ENCODE measurements at places on chromosomes 1 and 21.
A peak's percentile ranks its signal among the peaks of the same experiment; 100 is the strongest.

- no peak for DNase-seq
These were observed 52.1 kb downstream of the C4BPA start for GRCh38 chr1:207156095-207156494.

GRCh38 chr1:239893127-239893731 is 198.5 kb upstream of the FMN2 start:
- no peak for DNase-seq

GRCh38 chr1:224497714-224498573 is 63.3 kb upstream of the WDR26 start:
- DNase-seq: peak; percentile 40

DNA sequence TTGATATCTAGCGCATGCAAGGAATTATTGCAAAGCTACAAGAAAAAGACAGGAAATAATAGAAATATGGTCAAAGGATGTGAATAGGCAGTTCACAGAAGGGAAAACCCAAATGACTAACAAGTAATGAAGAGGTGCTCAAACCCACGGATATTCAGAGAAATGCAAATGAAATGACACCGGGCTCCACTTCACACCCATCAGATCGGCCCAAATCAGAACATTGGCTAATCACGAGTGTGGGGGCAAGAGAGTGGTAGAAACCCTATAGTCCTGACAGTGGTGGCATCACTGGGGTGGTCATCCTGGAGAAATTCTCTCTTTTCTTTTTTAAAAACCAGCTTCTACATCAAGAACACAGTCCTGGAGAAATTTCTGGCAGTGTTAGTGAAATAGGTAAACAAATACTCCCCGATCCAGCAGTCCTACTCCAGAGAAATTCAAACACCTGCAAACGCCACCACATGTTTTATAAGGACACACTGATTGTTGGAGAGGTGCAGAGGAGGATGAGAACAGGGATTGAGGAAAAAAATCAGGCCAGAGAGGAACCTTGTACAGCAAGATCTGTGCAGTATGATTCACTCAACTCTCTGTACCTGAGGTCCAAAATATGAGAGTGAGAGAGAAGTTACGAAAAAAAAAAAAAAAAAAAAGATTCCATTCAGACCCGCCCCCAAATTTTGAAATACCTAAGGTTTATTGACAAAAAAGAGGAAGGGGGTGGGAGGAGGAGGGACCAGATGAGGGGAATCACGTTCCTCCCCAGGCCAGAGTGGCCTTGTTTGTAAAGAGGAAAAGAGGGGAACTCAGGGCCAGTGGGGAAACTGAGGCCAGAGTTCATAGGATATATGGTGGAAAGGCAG is 9.2 kb upstream of the TNFRSF1B start:
- DNase-seq: no peak

GRCh38 chr1:15833842-15834405 is 13.6 kb upstream of the SPEN start:
- DNase-seq: no peak

DNA sequence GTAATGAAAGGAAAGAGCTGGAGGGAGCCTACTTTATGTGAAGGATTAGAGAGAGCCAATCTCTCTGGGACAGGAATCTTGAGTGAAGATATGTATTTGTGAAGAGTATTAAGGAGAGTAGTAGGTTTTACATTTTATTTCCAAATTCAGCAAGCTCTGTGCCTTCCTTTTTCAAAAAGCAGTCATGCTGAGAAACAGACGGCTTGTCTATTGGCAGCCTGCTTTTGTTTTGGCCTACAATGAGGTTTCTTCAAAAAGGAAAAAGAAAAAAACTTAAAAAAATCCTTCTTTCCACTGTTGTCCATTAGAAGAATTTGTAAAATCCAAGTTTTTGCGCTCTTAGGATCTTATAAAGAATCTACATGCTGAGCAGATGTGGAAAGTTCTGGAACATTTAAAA is 103.6 kb upstream of the PTGFR start:
- DNase-seq: no peak

- no peak for DNase-seq
These were observed 34.9 kb upstream of the TACSTD2 start for GRCh38 chr1:58611861-58612385.

DNA sequence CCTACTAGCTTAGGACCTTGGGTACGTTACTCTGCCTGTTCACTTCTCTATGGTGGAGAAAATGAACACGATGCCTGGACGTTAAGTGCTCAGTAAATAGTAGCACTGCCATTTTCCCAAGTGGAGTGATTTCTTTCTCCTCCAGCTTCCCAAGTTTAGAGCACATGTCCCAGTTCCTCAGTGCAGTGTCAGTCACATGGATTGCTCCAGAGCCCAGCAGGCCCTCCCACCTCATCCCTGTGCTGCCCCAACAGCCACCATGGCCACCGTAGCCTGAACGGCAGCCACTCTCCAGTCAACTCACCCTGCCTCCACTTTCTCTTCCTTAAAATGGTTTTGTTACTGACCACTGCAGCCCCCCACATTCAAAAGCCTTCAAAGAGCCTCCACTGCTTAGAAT is 8.5 kb downstream of the STMN1 start:
- no peak for DNase-seq

- peak; percentile 58 for DNase-seq
These were observed 26.1 kb downstream of the UBE2T start for GRCh38 chr1:202315576-202316168.

GRCh38 chr1:79310609-79311008 is 304.1 kb upstream of the ADGRL4 start:
- DNase-seq: no peak

DNA sequence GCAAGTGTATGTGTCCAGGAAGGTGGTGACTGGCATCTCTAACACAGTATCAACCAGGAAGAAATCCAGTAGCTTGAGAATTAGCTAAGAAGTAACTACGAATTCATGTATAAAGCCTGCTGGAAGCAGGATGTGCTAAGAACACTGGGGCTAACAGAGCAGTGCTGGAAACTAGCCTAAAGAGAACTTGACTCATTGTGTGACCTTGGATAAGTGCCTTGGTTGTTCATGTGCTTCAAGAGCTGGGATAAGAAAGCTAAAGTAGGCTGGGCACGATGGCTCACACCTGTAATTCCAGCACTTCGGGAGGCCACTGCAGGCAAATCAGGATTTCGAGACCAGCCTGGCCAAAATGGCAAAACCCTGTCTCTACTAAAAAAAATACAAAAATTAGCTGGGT is 186.9 kb downstream of the RRAGC start:
- no peak for DNase-seq

- DNase-seq: no peak
These were observed 62.4 kb upstream of the IGSF21 start for GRCh38 chr1:18045203-18045602.

DNA sequence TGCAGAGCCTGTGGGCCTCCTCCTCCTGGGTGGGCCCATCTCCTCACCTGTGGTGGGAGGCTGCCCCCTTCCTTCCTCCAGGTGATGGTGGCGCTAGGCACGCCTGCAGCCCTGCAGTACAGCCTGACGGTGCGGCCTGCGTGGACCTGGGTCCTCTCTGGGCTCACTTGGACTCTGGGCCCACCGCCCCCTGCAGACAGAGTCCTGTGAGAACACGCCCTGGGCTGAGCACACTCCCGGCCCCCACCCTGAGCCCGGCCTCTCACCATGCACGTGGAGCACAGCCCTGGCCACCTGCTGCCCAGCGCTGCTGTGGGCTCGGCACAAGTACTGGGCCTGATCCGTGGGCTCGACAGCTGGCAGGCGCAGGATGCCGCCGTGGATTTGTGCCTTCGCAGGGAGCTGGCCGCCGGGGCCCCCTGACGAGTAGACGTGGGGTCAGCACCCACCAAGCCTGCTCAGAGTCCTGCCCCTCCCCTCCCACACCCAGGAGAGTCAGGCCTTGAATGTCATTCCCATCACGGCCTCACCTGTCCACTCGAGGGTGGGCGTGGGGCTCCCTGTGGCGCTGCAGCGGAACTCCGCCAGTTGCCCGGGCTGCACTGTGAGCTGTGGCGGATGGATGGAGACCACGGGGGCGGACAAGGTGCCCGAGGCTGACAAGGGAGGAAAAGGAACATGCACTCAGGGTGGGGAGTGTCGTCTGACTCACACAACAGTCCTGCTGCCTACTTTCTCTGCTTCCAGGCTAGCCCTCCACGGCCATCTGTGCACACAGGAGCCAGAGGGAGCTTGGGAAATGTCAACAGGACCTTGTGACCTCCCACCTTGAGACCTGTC is 43.4 kb downstream of the LDLRAD2 start:
- no peak for DNase-seq

- no peak for DNase-seq
These were observed 34.9 kb upstream of the LYPD8 start for GRCh38 chr1:248790456-248790855.

- no peak for DNase-seq
These were observed 100.1 kb downstream of the MAGI3 start for GRCh38 chr1:113490384-113490783.

GRCh38 chr1:25564777-25565574 is 21.6 kb downstream of the LDLRAP1 start:
- no peak for DNase-seq

GRCh38 chr1:43367026-43367903 is 546 bp downstream of the ELOVL1 start:
- DNase-seq: no peak

GRCh38 chr1:88946861-88947260 is 45.6 kb downstream of the KYAT3 start:
- DNase-seq: no peak

- no peak for DNase-seq
These were observed 19.8 kb downstream of the PRAMEF11 start for GRCh38 chr1:12811409-12811784.

GRCh38 chr1:152519851-152520250 is 5.6 kb downstream of the CRCT1 start:
- no peak for DNase-seq

DNA sequence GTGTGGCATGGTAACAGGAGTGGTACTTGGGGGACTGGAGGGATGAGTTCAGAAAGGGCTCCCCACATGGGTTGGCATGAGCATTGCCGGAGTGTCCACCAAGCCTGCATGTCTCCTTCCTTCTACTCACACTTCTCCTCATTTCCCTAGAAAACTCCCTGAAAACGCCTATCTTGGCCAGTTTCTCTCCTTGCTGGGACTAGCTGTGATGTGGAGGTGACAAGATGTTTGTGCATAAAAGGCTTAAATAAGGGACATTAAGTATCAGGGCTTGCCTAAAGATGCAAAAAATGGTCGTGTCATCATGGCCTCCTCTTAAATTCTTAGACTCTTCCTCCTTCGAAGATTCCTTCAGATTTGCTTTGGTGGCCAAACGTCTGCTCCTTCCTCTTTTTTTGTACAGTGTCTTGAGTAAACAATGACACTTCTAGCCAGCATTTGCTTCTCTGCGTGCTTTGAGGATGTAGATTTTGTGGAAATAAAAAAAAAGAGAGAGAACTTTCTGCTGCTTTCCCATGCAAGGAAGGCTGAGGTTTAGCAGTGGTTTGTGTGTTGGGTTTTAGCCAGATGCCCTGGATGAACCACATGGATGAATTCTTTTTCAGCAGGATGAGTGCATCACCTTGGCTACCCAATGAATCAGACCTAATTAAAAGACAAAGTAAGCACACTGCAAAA is 239.1 kb upstream of the IRF2BP2 start:
- no peak for DNase-seq

GRCh38 chr21:45419162-45419561 is 14.2 kb downstream of the COL18A1 start:
- no peak for DNase-seq

- no peak for DNase-seq
These were observed 1.7 kb upstream of the CHI3L2 start for GRCh38 chr1:111225717-111226400.

- DNase-seq: no peak
These were observed 24.9 kb upstream of the MAN1A2 start for GRCh38 chr1:117342397-117342796.

DNA sequence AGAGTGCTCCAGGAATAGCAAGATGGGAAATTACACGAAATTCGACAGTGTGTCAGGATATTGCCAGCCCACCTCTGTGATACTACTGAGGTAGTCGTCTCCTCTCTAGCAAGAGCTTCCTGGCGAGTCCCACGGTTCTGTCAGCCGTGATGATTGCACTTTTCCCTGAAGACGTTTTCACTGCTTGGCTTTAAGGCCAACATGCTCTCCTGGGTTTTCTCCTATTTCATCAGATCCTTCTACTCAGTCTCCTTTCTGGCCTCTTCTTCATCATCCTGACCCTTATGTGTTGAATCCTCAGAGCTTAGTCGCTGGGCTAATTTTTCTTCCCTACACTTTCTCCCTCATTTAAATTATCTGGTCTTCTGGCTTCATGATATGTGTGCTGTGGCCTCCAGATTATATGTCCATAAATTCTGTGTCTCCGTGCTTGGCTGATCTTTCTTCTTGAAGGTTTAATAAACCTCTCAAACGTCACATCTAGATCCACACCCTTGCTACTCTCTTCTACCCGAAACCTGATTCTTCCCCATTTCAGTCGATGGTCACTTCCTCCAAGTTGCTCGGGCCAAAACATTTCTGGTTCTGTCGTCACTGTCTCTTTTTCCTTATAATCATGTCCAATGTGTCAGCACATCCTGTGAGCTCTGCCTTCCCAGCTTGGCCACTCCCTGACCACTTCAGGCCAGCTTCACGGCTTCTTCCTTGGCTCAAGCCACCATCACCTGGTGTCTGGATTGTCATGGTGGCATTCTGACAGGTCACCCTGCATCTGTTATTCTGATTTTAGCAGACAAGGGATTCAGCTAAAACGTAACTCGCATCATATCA is 12.2 kb downstream of the OR2B11 start:
- no peak for DNase-seq

DNA sequence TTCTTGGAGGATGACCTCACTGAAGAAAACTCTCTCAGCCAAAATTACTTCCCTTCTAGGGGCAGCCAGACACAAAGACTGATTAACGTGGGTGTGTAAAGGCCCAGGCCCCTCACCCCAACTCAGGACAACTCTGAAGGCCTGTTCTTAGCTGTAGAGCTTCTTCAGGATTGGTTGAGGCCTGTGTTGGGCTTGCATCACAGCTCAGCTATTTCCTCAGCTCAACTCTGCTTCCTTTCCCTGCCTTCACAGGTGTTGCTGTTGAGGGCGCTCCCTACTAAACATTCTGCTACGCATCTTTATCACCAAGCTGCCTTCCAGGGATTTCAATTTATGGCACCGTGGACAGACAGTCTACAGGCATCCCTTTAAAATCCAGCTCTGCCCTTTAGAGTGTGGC is 36.8 kb downstream of the MAB21L3 start:
- DNase-seq: no peak

- DNase-seq: no peak
These were observed 14.7 kb upstream of the NPHP4 start for GRCh38 chr1:6006882-6007281.

- DNase-seq: no peak
These were observed 21.5 kb downstream of the EPHB2 start for GRCh38 chr1:22731924-22732720.

DNA sequence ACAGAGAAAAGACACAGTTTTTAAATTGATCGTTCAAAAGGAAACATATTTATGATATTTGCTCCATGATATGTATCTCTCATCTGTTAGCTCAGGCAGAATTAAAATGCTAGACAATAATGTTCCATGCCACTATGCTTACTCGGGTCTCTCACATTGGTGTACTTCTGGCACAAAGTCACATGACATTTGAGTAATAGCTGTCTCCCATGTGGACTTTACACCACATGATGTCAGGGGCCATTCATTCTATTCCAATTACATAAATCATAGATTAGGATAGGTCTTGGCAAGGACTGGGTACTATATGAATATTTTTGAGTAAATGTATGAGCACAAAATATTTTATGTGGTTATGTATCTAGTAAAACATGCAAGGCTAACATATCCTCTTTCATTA is 648.4 kb downstream of the PLA2G4A start:
- no peak for DNase-seq

- no peak for DNase-seq
These were observed 56.6 kb downstream of the SUCO start for GRCh38 chr1:172589553-172589952.
